GM23338 (cell line): ENCODE measurements at places on chromosomes 7 and 10.

DNA sequence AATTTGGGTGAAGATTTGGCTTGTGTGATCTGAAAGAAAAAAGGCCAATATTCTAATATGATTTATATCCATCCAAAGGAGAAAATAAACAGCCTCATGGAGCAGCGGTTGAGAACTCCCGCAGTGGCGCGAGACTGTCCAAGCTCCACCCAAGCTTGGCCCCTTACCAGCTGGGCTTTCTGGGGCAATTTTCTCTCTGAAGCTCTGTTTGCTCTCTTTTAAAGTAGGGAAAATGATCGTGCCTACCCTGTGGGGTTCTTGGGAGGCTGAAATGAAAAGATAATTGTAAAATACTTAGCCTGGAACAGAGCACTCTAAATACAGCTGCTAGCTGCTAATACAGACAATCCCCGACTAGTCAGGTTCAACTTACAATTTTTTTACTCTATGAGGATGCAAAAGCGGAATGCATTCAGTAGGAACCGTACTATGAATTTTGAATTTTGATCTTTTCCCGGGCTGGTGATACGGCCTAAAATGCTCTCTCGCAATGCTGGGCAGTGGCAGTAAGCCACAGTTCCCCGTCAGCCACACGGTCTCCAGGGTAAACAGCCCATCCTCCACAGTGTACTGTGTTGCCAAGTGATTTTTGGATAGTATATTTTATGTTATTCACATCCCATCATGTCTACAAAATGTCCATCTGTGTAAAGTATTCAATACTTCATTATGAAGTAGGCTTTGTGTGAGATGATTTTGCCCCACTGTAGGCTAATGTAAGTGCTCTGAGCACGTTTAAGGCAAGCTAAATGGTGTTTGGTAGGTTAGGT lies 137.7 kb downstream of the CHN2 start:
- no peak for DNase-seq

- DNase-seq, result no peak
Measured at GRCh38 chr7:94294471-94295131, 100.1 kb upstream of the COL1A2 start.

DNA sequence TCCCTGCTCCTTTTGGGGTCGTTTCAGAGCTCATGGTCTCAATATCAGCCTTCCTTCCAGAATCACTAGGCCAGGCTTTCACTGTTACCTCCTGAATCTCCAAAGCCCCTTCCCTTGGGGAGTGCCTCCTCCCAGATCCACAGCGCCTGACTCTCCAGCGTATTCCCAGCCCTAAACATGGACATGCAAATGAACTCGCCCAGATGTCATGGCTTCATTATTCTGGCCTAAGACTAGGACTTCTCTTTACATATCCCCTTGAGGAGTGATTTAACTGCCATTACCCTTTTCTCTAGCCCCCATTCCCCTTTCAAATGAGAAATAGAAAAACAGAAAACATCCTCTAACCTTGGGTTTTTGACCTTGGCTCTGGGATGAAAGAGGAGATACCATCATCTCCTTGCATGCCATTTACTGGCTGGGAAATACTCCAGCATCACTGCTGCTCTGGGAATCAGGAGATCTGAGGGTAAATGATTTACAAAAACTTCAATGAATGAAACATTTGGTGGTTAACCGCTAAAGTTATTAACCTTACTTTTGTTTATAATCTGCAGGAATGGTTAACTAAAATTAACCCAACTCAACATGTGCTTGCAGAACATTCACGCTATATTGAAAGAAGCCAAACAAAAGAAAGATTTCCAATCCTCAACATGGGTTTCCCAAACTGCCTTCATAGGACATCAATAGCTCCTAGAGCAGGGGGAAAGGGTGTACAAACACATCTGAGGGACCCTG lies 37.0 kb downstream of the FAM171A1 start:
- peak; percentile 20 for DNase-seq

DNA sequence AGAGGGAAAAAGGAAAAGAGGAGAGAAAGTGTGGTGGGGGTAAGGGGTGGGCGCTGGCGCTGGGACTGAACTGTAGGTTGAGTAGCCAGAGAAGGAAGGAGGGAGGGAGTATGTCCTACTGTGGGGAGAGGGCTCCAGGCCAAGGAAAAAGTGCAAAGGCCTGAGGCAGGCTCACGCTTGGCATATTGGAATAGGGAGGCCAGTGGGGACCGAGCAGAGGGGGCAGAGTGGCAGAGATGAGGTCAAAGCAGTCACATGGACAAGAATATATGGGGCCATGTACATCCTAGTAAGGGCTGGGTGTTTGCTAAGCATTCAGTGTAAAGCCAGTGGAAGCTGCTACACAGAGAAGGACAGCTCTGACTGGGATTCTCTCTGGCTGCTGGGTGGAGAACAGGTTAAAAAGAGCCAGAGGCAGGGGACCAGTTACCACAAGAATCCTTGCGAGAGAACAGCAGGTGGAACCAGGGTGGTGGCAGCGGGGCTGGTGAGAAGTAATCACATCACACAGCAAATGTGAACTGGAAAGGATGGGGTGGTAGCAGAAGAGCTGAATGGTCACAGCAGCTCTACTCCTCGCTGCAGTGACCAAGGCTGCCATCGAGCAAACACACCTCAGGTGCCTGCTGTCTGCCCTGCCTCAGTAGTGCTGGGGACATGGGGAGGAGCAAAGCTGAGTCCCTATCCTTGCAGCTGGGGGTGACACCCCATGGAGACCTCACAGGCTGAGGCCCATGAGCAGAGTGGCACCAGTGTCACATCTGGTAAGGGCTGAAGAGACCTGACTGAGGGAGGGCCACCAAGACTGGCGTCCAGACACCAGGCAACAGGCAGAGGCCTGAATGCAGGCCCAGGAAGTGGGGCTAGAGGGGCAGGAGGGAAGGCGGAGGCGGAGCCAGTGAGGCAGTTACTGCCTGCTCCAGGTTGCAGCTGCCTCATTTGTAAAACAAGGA lies 39.5 kb downstream of the FAM53B start:
- no peak for DNase-seq

DNA sequence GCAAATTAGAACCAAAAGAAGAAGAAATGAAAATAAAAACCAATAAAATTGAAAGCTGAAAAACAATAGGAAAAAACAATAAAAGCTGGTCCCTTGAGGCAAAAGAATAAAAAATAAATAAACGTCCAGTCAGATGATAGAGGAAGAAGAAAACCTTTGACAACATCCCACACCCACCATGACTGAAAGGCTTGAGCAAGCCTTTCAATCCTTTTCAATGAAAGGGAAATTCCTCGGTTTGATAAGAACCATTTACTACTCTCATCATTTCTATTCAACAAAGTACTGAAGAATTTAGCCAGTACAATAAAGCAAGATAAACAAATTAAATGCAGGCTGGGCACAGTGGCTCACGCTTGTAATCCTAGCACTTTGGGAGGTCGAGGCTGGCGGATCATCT lies 3.8 kb downstream of the SLC25A40 start:
- no peak for DNase-seq

GRCh38 chr10:77564731-77565589 lies 72.6 kb downstream of the KCNMA1 start:
- DNase-seq, result peak; percentile 94
